ENCODE measurements at places on chromosomes 11 and 22.

DNA sequence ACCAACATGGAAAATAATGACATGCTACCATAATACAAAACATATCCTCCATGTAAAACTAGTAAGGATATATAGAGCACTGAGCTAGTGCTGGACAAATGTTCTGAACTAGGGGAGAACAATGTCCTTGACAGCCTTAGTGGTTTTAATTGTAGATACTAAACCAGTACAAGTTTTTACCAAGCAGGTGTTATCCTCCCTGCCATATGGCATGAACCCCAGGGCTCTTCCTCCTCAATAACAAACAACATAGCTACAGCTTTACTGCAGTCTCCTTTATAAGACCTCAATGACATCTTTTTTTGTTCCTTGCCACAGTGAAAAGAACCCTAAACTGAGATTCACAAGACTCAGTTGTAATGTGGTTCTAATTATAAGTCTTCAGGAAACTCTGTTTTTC, 70.2 kb upstream of the GDPD4 start:
- DNase-seq: no peak

- DNase-seq: no peak
These were observed 175.5 kb downstream of the ADAMTS15 start for GRCh38 chr11:130623670-130624668.

GRCh38 chr11:118532091-118532490, 1.1 kb downstream of the TMEM25 start:
- no peak for DNase-seq

GRCh38 chr11:12219757-12220156, 109.4 kb downstream of the MICAL2 start:
- DNase-seq: no peak

GRCh38 chr11:11356842-11357241, 3.8 kb upstream of the CSNK2A3 start:
- DNase-seq: no peak

DNA sequence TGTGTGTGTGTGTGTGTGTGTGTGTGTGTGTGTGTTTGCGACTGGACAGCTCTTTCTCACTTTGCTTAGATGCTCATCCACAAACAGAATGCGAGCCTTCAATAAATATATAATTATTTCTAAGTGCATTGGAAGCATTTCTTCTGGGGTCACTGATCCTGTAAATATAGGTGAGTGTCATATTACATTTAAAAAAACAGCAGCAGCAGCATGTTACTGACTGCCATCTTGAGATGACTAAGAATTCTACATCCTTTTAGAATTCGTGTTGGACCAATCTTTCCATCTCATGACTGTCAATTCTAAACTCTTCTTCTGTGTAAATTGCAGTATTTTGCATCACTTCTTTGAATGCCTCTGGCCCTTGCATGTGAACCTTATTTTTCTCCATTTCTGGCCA, 238.0 kb upstream of the DDI1 start:
- no peak for DNase-seq

- DNase-seq: no peak
These were observed 48.8 kb downstream of the MN1 start for GRCh38 chr22:27752771-27753170.

- no peak for DNase-seq
These were observed 10.5 kb upstream of the MS4A2 start for GRCh38 chr11:60077981-60078380.

DNA sequence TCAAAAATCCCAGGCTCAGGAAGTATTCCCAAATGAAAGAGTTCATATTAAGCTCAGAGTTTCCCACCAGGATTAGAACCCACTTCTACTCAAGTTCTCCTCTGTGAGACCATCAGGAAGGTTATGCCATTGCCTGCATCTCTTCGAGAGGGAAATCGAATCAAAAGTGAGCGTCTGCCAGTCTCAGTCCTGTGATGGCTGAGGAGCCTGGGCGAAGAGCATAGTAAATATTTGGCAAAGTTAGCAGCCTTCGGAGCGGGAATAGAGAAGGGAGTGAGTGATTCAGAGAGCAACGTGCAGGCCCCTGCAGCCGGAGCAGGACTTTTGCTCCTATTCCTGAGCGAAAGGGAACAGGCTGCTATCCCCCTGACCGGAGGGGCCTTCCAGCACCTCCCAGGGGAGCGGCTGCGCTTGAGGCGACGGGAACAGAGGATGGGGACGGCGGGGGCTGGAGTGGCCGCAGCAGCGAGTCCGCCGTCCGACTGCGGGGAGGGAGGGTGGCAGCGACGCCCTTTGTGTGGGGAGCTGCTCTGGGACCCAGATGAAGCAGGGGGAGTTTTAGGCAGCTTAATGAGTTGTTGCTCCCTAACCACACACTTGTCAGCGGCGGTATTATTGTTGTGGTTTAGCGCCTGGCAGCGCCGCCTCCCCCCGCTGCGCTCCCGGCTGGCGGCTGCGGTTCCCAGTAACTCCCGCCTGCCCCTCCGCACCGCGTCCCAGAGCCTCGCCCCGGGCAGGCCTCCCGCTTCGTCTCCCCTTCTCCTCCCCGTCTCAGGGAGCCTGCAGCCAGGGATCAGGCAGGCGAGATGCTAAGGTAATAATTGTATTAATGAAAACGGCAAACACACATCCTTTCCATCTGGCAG, 21.7 kb upstream of the NRGN start:
- DNase-seq: no peak

DNA sequence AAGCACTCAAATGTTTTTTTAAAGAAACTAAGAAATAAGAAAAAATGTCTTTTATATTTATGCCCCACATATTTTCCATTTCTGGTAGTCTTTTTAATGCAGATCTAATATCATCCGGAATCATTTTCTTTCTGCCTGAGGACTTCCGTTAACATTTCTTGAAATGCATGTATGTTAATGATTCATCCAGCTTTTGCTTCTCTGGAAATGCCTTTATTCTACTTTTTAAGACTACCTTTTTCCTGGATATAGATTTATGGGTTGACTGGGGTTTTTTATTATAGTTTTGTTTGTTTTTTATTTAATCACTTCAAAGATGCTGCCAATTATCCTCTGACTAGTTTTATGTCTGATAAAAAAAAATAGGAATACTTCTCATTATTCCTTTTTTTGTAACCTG, 57.1 kb upstream of the LDLRAD3 start:
- no peak for DNase-seq

DNA sequence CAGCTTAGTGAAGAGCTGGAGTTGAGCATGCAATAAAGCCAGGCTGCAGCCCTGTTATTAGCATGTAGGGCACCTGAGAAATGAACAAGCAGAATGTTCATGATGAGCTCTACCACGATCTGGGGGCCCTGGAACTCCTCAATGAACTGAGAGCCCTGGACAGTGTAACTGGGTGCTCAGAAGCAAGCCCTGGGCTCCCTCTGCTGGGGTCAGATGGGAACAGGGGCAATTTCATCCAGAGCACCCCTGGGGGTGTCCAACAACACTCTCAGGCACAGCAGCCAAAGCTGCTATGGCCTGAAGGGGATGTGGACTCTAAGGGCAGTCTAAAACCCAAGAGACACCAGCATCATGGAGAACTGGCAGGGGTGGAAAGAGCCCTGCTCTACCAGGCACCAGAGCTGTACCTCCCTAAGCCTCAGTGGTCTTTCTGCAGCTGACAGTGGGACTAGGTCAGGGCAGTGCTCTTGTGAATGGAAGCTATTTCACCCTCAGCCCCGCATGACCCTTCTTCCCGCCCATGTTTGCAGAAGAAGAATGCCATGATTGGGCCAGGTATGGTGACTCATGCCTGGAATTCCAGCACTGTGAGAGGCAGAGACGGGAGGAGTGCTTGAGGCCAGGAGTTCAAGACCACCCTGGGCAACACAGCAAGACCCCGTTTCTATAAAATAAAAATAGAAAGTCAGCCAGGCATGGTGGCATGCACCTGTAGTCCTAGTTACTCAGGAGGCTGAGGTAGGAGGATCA, 28.9 kb downstream of the THOC5 start:
- no peak for DNase-seq

DNA sequence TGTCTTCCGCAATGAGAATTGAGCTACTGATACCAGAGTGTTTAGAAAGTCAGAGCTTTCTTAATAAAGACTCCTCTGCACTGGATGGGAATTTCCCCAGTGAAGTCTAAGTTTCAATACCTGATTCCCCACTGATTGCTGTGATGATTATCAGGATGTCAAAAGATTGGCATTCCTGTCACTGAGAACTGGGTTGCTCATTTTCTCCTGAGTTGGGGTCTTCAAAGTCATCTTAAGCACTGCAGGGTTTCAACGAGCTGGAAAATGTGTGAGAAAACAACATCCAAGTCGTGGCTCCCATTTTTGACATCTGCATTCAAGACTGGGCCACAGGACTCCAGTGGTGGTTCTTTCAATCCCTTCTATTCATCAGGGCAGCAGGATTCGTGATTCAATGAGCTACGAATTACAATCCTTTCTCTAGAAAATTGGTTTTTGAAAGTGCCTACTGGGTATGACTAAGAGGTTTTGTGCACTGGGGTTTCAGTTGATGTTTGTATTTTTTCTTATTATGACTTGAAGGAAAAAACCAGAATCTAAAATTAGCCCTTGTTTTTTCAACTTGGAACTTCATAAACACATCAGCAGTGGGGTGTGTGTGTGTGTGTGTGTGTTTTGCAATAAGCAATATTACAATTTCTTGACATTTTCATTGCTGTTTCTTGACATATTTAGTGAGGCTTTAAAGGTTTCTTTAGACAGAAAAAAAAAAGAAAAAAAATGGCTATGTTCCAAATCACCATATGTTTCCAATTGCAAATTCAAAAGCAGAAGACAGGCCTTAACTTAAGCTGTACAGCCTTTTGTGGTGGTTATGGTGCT, 233.0 kb downstream of the FAM76B start:
- DNase-seq: no peak

- no peak for DNase-seq
These were observed 50.7 kb downstream of the PRR5L start for GRCh38 chr11:36346562-36347383.

DNA sequence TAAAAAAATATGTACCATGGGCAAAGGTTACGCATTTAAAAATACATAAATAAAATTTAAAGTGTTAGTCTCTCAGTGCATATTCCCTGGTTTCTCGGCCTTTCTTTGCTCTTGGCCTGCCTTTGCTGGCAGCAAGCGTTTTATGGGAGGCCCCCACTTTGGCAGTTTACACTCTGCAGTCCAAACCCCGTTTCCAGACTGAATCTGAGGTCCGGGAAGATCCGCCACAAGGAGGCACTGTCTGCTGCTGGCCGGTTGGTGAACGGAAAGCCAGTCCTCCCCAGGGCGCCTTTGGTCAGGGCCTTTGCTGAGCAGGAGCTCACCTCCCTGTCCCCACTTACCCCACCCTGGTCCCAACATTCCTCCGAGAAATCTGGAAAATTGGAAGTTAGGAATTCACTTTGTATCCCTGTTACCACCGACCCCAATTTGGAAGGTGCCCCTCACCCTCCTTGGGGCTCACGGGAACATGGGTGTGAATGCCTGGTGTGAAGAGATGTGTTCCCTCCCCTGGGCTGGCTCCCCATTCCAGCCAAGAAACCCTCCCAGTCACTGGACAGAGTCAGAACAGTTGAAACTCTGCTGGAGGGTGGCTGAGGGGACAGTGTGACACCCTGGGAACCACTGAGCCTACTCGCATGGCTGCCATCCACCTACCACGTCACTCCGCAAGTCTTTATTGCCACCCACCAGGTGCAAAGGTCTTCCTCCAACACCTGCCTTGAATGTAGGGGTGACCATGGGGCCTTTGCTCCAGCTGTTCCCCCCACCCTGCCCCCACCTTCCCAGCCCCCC, 9.4 kb upstream of the SF1 start:
- no peak for DNase-seq

DNA sequence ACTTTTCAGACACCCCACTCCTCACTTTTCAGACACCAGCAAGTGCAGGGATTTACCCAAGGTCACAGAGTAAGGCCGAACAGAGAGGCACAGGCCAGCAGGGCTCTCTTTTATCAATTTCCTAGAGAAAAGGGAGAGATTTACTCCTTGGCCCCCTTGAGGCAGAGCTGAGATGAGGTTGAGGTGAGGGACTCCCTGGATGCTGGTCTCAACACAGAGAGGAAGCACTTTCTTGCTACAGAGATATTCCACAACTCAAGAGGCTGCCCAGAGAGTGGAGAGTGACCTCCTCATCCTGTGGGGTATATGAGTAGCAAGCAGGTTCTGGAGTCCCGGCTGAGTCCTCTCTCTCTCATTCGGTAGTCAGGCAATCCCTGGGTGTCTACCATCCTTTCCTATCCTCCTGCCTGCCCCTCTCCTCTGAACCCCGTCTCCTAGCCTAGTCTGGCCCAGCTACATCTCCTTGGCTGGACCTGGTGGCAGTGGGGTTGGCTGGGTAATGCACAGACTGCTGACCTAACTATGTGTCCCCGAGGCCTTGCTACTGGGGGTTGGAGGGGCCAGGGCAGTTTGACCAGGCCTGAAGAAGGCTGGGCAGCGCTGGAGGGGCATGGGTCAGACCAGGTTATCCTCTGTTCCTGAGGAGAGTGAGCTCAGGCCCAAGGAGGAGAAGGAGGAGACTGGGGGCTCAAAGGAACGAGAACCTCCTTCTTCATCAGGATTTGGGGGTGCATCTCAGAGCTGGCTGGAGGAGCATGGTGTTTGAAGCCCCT, 1.8 kb upstream of the ARHGEF17 start:
- DNase-seq: no peak

DNA sequence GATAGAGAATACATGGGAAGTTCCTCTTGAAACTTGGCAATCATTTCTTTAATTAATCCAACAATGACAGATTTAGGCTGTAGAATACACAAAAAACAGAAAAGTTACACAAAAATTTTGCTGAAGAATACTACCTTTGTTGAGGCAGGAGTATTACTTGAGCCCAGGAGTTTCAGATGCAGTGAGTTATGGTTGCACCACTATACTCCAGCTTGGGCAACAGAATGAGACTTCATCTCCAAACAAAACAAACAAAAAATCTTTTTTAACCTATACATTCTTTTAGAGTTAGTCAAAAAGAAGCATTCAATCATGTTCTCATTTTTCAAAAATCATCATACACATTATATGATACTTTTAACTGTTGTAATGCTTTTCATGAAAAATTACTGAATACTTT, 22.1 kb downstream of the UEVLD start:
- DNase-seq: no peak

- DNase-seq: no peak
These were observed 35.2 kb upstream of the FIBIN start for GRCh38 chr11:26958702-26959049.

- DNase-seq: no peak
These were observed 563.0 kb downstream of the MIAT start for GRCh38 chr22:27220339-27220738.

- no peak for DNase-seq
These were observed 89.7 kb upstream of the PHOX2A start for GRCh38 chr11:72333661-72334060.

DNA sequence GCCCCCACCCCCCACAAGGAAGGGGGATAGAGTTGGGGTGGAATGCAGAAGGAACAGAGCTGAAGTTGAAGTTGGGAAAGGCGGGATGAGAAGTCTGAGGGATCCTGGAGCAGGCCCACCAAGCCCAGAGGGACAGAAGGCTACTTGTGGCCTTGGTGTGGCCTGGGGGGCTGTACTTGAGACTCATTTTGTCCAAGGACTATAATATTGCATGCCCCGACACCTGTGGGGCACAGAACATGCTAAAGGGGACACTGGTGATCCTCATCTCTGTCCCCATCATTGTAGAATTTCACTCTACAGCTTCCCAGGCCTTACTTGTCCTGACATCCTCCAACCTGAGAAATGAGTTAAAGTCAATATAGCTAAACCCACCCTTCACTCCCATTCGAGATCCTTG, 1.3 kb downstream of the ESAM start:
- DNase-seq: no peak

All from stimulated activated CD4-positive, alpha-beta T cell treated with anti-CD3 and anti-CD28 coated beads, Interleukin-15, amount 100 ng/mL, for 1 hour (primary cell).